ENCODE measurements at places on chromosomes 6 and 20.

GRCh38 chr6:10633216-10633615 is 61.2 kb downstream of the C6orf52 start:
- no peak for DNase-seq

DNA sequence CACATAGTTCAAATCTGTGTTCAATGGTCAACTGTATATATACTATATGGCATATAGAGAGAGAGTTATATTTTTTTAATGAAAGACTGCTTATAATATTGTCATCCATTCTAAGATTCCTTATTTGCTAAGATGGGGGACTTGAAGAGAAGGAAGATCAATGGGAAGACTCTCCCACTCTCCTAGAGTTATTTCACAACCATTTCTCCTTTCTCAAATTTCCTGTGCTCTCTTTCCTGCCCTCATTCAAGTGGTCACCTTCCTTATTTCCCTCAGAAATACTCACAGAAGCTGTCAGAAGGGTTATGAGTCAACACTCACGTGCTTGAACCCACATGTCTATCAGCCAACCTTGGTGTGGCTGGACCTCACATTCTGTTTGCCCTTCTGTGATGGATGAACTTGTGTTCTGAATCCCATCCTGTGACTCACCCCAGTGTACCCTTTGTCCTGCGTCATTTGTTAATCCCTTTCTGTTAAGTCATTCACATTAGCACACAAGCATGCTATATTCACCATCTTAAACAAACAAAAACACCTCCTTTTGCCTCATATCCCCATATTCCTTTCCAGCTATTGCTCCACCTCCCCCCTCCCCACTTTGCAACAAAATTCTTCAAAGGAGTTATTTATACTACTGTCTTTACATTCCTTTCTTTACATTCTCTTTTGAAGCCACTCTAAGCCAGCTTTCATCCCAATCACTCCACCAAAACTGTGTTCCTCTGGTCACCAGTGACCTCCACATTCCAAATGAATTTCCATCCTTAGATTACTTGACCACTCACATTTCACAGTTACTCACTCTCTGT is 279.3 kb upstream of the TCF21 start:
- no peak for DNase-seq

DNA sequence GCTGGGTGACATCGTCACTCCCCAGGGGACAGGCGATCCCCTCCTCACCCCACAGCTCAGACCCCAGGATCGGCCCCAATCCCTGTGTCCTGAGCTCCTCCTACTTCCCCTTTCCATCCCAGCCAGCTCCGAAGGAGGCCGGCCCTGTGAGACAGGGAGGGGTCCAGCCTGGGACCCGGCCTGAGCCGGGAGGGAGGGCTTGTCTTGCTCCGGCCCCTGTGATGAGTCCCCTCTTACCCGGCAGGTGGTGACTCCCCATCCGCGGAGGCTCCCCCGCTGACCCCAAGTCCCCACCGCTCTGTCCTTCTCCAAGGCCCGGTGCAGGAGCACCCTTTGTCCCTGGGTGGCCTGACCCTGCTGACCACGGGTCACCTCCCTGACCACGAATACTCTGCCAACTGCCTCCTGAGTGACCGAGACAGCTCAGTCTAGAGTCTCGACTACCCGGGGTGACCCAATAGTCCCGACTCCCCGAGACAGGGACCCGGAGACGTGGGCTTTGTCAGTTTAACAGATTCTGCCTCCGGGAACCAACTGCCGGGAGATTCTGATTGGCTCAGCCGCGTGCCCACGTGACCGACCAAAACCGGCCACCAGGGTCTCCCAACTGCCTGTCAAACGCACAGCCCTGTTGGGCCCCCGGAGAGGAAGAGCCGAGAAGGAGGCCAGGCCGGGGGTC is 187.4 kb upstream of the PROKR2 start:
- peak; percentile 81 for DNase-seq

DNA sequence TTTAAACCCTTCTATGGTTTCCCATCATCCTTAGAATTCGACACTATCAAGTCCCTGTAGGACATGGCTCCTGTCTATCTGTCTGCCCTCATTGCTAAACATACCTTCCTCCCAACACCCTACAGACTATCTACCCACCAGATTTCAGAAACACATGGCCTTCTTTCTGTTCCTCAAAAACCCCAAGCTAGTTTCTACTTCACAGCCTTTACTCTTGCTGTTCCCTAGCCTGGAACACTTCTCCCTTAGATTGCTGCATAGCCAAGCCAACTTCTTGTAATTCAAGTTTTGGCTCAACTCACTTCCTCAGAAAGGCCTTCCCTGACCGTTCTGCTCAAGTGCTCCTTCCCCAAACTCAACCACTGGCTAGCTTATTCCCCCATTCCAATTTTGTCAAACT is 156.2 kb downstream of the BTBD9 start:
- no peak for DNase-seq

GRCh38 chr6:6682225-6682624 is 93.7 kb downstream of the LY86 start:
- no peak for DNase-seq

DNA sequence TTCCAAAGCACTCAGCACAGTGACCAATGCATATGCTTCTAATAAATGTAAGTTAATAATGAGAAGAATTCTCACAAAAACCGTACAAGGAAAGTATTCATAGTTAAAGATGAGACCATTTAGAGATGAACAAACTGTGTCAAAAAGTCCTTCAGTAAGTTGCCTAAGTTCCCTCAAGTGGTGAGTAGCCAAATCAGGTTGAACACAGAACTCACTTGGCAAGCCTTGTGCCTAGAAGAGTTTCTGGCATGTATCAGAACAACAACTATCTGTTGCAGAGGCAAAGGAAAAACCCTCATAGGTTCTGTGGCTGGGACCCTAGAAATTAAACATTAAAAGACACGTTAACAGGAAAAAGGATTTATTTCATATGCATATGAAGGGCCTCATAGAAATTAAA is 129.6 kb upstream of the DOK5 start:
- DNase-seq = no peak

GRCh38 chr6:170034294-170034693 is 256.6 kb downstream of the DLL1 start:
- no peak for DNase-seq

- no peak for DNase-seq
These were observed 96.2 kb downstream of the PLCB1 start for GRCh38 chr20:8228315-8228714.

DNA sequence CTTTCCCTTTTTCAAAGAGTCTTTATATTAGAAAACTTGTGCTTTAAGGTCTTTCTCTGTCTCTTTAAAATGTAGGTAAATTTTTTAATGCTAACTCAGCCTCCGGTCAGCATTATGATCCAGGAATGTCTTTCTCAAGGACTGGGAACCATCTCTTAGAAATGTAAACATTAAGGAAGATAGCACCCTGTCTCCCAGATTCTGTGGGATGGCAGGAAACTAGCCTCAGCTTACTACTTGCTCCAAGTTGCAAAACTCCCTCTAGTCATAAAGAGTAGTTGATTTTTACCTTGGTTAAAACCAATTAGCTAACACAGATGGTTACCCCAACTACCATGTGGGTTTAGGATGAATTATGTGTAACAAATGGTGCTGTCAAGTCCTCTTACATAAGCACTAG is 4.7 kb upstream of the TAAR1 start:
- DNase-seq = no peak

DNA sequence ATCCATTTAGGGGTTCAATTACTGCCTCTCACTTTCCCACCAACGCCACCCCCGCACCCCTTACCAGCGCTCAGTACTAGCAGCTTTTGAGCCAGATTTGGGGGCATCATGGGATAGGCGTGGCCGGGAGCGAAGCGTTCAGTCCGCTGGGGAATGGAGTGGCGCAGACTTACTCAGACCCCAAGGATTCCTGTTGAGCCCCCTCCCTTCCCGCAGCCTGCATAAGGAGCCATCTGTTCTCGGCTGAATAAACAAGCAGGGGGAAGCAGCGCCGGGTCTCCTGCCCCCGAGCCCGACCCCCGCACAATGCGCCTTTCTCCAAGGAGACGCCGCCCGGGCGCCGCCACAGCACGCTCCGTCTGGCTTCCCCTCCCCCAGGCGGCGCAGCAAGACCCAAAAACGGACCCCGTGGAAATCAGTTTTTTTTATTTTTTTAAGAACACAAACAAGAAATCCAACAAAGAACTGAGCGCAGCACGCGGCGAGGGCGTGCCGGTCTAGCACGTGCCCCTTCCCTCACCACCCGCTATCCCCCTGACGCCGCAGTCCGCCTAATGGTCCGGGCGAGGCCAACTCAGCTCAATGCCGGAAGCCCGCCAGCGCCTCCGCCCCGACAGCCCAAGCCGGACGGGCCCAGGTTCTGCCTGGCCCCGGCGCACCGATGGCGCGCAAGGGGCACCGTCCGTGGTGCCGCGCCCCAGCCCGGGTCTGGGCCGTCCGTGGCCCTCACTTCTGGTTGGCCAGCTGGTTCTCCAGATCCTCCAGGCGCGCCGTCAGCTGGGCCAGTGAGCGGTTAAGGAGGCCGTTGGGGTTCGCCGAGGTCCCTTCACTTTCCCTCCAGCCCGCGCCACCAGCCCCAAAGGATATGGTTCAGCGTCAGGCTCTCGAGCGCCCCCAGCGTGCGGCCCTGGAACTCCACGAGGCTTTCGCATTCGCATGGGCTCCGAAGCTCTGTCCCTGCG is 13.3 kb upstream of the RBPJL start:
- DNase-seq = peak; percentile 82

DNA sequence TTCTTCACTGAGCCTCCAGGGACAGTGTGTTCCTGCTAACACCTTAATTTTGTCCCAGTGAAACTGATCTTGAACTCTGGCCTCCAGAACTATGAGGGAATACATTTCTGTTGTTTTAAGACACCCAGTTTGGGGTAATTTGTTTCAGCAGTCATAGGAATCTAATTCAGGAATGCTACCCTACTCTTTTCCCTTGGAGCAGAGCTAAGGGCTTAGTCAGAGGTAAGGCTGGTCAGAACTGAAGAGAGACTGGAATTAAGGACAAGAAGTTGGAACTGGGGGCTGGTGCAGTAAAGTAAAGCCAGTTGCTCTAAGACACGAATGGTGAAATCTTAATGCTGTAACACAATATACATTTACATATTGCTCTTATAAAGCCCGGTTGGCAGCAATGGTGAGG is 809.7 kb downstream of the MAFB start:
- no peak for DNase-seq

- DNase-seq = no peak
These were observed 228.3 kb downstream of the TTLL2 start for GRCh38 chr6:167552961-167553735.

DNA sequence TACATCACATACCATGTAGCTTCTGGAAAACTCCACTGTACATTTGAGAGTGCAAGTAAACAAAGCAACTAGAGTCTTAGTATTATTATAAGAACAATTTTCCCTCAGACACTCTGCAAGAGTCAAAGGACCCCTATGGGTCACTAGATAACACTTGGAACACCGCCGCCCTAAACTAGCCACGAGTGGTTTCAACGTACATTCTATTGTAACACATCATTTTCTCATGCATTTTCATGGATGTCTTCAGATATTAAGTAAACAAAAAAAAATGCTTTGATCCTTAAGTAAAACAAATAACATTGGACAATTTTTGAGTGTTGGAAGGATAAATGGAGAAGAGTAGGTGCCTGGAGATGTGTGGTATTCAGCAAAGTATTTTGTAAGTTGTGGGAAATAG is 3.2 kb upstream of the RNF146 start:
- DNase-seq = no peak

DNA sequence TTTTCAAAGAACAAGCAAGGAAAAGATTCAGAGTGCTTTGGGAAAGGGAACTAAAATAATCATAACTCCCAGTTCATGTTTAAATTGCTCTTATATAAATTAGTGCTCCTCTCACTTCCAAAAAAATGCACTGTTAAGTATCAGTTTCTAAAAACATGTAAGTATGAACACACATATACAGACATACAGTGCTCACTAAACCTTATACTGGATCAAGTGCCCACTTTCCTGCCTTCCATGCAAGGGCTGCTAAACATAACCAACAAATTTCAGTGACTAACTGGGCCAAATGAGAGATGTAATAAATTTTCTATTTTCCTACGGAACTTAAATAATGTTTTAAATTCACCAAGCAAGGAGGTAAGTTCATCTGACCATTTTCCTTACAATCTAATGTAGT is 6.4 kb downstream of the TFAP2A start:
- DNase-seq = no peak

DNA sequence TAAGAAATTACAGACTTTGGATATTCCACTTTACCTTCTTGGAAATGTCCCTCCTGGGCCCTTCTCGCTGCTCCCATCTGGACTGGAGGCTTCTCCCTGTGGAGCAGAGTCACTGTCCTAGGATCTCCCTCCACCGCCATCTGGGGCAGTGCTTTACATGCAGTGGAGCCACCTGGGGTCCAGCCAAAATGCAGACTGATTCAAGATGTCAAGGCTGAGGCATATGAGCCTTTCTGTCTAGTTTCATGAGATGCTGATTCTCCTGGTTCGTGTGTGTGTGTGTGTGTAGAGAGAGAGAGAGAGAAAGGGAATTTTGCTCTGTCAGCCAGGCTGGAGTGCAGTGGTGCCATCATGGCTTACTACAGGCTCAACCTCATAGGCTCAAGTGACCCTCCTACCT is 14.9 kb downstream of the MICA start:
- DNase-seq = no peak

DNA sequence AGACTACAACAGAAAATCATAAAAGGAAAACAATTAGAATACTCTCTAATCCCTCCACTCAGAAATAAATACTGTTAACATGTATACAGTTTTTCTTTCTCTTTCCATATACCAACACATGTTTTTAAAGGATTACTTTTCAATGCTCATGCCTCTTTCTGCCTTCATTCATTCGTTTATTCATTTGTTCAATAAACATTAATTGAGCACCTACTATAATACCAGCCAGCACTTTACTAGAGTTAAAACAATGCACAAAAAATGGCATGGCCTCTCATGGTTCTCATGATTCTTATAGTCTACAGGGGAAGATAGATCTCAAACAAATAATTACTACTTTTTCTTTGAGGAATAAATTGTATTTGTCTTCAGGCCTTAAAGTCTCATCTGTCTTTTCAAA is 70.3 kb upstream of the RIPOR2 start:
- DNase-seq = no peak

GRCh38 chr20:63454731-63455567 is 17.5 kb downstream of the KCNQ2 start:
- DNase-seq = no peak

DNA sequence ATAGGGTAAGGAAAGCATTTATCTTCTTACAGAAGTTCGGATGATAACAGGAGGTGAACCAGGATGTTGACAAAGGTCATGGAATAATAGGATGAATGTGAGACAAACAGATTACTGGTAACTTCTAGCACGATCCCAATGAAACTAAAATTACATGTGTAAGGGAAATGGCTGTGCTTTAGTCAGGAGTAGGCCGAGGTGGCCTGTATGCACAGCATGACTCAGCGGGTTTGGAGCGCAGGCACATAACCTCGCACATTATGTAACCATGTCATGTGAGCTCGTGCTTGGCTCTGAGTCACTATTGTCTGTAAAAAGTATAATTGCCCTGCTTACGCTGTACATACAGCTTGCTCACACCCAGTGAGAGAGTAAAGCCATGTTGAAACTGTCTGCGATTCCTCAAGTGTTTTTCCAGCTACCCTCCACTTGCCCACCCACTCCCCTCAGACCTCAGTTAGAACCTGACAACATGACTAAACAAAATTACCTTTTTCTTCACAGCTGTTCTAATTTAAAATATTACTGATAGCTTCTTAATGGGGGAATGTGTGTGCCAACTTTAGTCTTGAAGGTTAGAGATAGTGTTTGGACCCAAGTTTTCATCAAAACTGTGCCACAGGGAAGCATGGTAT is 8.2 kb downstream of the CYB5R4 start:
- peak; percentile 21 for DNase-seq

GRCh38 chr20:17916433-17916891 is 52.1 kb downstream of the SNX5 start:
- peak; percentile 73 for DNase-seq

Measured in femur (tissue), 1 donor.